NCI-H1694 treated with DMSO at 0.1 percent for 48 hours (cell line): ENCODE measurements at places on chromosomes 2 and 18.

DNA sequence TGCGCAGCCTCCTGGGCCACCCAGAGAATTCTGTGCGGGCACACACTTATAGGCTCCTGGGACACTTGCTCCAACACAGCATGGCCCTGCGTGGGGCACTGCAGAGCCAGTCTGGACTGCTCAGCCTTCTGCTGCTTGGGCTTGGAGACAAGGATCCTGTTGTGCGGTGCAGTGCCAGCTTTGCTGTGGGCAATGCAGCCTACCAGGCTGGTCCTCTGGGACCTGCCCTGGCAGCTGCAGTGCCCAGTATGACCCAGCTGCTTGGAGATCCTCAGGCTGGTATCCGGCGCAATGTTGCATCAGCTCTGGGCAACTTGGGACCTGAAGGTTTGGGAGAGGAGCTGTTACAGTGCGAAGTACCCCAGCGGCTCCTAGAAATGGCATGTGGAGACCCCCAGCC is 11.8 kb upstream of the TTLL4 start:
- no peak for DNase-seq

GRCh38 chr2:19855542-19856431 is 46.0 kb downstream of the TTC32 start:
- no peak for DNase-seq

DNA sequence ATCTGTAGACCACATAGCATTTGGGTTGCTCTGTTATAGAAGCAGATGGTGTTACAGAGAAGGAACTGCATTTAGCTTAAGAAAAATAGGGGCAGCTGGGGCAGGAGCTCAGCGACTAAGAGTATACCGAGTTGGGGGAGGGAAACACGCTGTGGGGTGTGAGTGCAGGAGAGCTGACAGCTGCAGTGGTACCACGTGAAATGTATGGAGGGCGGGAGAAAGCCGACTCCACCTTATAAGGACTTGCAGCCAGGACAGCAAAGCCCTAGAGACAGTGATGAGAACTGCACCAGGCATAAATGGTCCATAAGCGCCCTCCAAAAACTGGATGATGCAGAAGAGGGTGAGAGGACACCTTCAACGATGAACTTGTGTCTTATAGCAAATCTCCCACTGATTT is 237.6 kb downstream of the PRKCE start:
- DNase-seq, result peak; percentile 99

DNA sequence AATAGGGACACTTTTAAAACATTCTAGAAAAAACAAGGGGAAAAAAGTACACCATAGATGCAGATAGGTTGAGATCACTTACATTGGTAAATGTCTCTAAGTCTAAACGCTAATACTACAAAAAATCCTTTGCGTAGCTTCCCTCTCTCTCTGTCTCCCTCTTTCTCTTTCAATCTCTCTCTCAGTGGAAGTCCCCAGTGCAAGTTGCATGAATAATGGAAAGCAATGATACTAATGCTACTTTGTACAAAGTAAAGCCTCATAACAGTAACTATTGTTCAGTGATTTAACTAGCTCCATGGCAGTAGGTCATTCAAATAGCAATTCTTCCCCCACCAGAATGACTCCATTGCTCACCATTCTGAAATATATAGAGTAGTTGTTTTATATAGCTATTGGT is 12.8 kb downstream of the MEIS1 start:
- no peak for DNase-seq

DNA sequence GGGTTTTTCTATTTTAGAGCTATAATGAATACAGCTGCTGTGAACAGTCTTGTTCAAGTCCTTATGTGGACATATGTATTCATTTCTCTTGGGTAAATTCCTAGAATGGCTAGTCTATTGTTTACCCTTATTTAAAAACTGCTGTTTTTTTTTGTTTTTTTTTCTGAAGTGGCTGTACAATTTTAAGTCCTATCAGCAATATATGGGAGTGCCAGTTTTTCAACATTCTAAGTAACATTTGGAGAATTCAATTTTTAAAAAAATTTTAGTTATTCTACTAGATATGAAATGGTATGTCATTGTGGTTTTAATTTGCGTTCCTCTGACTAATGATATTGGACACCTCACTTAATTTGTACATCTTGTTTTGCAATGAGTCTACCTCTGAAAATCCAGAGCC is 349.7 kb downstream of the SATB2 start:
- DNase-seq, result no peak
